Suprapubic skin (tissue), 4 donors: ENCODE measurements at places on chromosomes 7 and 10.

DNA sequence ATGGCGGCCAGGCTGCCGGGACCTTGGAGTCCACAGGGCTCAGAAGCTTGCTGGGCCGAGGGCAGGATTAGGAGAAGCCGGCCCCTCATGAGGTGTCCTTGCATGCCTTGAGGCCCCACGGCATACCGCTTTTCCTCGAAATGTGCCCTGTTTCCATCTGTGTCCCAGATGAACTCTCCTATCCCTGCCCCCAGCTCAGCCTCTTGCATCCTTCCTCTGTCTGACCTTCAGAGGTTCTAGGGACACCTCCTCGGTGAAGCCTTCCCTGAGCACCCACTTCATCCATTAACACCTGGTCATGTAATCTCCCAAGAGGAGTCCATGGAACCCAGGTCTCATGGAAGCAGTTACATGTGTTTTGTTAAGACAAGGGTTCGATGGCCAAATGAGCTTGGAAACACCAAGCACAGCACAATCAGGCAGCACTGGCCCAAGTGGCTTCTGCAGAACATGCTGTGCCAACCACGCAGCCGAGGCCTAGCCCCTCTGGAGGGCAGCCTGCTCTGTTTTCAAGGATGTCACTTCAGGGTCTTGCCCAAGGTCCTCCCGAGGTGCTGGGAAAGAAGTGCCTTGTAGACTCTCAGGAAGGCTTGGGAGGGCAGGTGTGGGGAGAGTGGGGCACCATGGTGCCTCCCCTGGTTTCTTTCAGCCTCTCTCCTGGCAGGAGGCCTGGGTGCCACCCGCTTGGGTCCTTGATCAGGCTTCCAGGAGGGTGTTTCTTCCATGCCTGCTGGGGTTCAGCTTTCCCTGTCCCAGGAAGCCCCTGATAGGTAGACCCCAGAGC, 124.3 kb downstream of the NEURL1 start:
- no peak for DNase-seq

- DNase-seq: no peak
These were observed 254.8 kb upstream of the ZMIZ1 start for GRCh38 chr10:78813998-78814399.

DNA sequence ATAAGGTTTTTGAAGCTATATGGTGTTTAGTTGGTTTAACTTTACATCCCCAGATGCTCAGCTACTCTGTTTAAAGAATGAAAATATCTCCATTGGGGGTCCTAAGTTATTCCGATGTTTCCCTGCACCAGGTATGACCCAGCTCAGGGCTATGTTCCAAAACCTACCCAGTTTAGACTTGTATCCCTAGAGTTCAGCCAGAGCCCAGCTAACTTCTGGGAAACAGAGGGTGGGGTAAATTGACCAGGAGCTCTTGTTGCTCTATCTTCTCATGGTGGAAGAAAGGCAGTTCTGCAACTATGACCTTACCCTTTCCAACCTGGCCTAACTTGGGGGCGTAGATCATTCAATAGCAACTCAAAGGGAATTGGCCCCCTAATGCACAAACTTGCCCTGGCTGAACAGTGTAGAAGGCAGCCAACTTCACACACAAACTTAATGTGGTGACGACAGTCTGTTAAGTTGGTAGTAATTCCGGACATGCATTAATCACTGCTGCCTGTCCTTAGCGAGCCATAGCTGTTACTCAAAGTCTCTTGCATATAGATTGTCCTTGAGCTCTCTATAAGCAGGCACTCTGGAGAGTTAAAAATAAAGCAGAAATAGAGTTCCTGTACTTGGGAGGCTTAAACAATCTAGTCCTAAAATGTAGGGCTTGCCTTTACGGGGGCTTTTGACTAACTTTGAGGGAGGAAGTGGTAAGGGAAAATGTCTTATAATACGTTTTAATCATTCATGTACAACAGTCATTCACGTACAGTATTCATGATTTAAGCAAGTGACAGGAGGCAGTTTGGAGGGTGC, 5.3 kb upstream of the ZNRF2 start:
- DNase-seq: no peak

GRCh38 chr10:75050149-75050919, 61.1 kb upstream of the SAMD8 start:
- DNase-seq: no peak

GRCh38 chr7:133742709-133743538, 384.2 kb upstream of the LRGUK start:
- no peak for DNase-seq

DNA sequence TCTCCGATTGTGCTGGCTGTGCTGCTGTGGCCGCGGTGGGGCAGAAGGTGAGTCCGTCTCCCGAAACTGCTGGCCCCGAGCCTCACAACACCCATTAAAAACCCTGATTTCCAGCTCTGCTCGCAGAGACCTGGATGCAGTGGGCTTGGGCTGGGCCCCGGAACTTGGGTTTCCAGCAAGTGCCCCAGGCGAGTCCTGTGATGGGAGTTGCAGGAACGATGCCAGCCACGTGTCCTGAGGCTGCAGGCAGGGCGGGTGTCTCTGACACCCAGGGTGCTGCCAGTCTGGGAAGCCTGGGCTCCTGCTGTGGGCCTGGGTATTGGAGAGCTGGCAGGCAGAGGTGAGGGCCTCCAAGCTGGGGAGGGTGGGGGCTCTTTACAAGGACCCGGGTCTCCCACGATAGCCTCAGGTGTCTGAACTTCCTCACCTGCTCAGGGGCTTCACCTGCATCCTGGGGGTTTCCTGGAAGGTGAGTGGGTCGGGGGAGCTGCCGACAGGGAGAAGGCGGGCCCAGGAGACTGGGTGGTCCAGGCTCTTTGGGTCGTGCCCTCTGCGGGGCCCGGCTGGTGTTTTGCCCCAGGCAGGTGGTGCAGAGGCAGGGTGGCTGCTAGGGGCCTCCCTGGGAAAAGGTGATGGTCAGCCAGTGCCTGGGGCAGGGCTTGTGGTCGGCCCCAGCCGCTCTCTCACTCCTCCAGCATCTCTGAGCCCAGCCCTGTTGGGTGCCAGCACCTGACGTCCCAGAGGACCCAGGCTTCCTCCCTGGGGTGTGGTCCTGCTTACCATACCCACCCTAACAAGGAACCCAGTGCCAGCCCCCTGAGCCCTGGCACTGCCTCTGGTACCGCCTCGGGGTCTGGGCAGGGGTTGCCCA, 180.3 kb downstream of the DNAJB6 start:
- DNase-seq: no peak
